Colonic mucosa (tissue), 4 donors: ENCODE measurements at places on chromosomes 7 and 10. TPM values are rescaled to one million over a fixed set of nuclear protein-coding genes. Genes with fewer than 3 reads are reported as not detected.

AKR1D1 gene
- total RNA-seq, result not detected

ADAM8 gene
- total RNA-seq, result 5.7 TPM

SHTN1 gene
- total RNA-seq, result 30.9 TPM

MEOX2 gene
- 0.69 TPM for total RNA-seq

AOC1 gene
- 353 TPM for total RNA-seq
